Germinal center (tissue), 1 donor: ENCODE measurements at places on chromosomes 12 and 14.
A peak's percentile ranks its signal among the peaks of the same experiment; 100 is the strongest.

DNA sequence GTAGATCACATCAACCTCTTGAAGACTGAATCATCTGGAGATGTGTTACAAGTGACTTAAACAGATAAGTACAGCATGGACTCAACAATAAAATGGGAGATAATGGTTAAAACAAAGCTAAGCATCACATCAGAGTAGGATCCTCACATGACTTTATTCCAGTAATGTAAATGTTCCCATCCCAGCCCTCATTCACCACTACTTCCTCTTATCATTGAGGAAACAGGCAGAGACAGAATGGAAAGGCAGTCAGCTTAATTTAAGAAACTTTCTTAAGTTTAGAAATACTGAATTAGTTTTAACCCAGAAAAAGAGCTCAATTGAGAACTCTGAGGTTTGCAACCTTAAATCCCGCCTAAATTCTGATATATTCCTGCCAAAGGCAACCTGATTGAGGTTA is 1.2 kb upstream of the ALG10 start:
- no peak for DNase-seq

DNA sequence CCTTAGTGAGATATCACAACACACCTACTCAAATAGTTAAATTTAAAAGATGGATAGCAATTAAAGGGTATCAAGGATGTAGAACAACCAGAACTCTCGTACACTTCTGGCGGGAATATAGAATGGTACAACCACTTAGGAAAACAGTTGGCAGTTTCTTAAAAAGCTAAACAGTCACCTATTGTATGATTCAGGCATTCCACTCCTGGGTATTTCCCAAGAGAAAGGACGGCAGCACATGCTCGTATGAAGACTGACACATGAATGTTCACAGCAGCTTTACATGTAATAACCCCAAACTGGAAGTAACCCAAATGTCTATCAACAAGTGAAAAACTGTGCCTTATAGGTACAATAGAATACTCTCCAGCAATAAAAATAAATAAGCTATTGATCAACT is 465.2 kb downstream of the VRK1 start:
- no peak for DNase-seq

DNA sequence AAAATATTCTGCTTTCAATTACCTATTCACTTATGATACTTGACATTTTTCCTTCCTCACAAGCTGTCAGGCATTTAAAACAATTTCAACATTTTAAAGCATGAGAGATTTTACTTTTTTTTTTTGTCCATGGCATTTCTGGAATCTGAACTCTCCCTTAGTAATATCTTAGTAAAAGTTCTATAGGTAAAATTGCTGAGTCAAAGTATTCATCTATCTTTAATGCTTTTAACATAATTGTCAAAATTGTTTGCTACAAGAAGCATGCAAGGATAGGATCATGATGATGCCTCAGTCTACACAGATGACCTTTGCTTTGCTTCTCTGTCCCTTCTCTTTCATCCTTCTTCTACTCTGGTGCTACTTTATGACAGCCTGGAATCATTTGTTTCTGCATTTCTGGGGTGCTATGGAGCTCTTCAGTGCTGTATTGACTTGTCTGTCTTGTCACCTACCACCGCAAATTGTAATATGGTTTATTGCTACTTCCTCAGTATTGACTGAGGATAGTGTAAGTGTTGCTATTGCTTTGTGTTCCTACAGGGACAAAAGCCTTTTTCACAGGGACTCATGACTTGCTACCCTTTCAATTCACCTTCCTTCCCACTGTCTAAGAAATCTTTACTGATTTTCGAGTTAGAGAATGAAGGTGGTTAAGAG is 589.8 kb upstream of the ATP2B1 start:
- DNase-seq, result no peak

- DNase-seq, result no peak
Measured at GRCh38 chr14:101520621-101521472, 40.4 kb upstream of the DIO3 start.

DNA sequence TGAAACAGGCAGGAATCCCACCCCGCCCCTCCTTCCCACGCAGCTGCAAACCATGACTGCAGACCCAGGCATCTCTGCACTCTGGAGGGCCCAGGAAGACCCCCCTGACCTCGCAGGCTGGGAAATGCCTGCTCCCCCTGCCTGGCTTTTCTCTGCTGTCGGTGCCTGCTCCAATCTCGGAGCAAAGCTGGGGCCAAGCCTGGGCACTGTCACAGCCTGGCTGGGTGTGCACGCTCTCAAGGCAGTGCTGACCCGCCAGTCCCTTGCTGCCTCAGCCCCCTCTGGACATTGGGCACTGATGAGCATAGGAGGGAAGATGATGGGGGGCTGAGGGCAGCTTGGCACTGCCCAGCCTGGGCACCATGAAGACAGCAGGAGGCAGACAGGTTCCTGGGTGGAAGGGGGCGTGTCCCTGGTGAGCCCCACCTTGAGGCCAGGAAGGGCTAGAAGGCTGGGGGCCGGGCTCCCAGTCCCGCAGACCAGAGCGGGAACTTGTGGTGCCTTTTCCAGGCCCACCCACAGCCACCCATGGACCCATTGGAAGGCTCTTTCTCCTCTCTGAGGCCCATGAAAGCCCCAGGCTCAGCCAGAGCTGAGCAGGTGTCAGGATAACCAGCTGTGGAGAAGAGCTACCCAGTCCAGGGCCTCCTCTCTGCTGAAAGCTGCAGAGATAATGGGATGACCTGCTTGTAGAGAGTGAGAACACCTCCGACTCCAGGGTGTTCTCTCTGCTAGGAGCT is 10.7 kb upstream of the ZNF605 start:
- no peak for DNase-seq

DNA sequence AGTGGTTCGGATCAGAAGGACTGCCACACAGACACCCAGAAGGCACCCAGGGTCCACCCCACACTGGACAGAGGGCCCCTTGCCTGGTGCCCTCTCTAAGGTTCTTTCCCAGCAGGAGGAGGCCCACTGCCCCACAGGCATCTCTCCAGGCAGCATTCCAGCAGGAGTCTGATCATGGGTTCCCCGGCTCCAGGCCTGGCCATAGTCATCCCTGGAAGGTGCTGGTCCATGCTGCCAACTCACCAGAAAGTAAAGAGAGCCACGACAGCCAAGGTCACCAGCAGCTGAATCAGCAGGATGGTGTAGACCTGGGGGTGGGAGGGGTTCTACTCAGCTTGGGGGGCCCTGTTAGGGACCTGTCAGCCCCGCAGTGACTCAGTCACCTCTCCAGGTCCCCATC is 6.4 kb downstream of the FAIM2 start:
- no peak for DNase-seq

DNA sequence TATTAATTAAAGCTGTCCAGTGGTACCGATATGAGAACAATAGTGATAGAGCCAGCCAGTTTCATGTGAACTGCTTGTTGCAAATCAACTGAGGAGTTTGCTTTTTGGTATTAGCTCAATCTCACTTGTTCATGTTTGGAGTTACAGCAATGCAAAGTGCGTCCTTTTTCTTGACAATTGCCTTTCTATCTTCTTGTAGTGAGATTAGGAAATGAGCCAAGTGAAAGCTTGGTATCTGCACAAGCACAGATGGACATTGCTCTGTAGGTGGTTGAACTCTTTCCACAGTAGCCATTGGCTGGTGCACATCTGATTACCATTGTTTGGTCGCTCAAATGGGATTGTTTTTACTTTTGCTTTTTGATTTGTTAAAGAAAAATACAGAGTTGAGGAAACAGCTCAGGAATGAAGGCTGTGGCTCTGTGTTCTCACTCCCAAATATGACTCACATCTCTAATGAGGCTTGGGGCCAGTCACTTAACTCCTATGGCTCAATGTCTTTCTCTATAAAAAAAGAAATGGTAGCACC is 241.4 kb downstream of the BMP4 start:
- no peak for DNase-seq

DNA sequence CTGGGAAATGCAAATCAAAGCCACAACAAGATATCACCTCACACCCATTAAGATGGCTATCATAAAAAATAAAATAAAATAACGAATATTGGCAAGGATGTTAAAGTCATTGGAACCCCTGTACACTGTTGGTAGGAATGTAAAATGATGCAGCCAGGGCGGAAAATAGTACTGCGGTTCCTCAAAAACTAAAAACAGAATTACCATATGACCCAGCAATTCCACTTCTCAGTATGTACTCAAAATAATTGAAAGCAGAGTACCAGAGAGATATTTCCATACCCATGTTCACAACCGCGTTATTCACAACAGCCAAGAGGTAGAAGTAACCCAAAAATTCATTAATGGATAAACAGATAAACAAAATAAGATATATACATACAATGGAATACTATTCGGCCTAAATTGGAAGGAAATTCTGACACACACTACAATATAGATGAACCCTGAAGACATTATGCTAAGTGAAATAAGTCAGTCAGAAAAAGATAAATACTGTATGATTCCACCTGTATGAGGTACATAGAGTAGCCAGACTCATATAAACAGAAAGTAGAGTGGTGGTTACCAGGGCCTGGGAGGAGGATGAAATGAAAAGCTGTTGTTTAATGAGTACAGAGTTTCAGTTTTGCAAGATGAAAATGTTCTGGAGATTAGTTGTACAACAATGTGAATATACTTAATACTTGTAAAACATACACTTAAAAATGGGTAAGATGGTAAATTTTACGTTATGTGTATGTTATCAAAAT is 84.6 kb downstream of the TXNDC16 start:
- no peak for DNase-seq

GRCh38 chr14:69841656-69842055 is 37.6 kb upstream of the SMOC1 start:
- no peak for DNase-seq

- no peak for DNase-seq
Measured at GRCh38 chr14:89240414-89240813, 176.6 kb downstream of the FOXN3 start.

GRCh38 chr12:119989731-119990381 is 820 bp downstream of the BICDL1 start:
- peak; percentile 71 for DNase-seq

DNA sequence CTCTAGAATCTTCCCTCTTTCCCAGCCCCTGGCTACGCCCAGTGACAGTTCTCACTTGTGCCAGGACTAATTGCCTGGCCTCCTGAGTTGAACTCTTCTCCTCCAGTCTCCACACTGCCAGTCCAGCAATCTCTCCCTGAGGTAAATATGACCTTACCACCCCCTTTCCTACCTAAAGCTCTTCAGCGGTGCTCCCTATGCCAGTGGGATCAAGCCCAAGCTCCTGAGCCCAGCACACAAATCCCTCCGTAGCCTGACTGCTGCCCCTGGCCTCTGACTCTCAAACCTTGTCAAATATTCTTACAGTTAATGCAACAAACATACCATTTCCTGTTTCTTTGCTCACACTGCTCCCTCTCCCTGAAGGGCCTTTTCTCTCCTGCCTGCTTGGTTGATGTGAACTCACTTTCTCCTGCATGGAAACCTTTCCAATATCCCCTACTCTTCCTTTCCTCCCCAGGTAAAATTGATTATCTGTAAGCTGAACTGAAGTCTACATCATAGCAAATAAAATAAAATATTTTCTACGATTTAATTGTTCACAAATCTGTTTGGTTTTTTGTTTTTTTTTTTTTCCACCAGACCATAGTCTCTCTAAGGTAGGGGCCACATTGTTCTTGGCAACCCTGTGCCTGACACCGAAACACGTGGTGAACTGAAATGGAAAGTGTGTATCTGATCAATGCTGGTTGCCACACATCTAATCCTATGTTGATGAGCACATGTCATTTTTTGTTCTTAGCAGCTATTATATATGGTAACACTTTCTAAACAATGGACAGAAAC is 147.5 kb downstream of the SLC38A6 start:
- no peak for DNase-seq

- DNase-seq, result no peak
Measured at GRCh38 chr14:68182492-68182891, 362.9 kb downstream of the RAD51B start.

GRCh38 chr12:82955043-82955442 is 268.3 kb downstream of the TMTC2 start:
- DNase-seq, result no peak

GRCh38 chr12:11568155-11568761 is 81.2 kb upstream of the ETV6 start:
- no peak for DNase-seq

- peak; percentile 67 for DNase-seq
Measured at GRCh38 chr12:54220092-54220557, 31.3 kb upstream of the SMUG1 start.

DNA sequence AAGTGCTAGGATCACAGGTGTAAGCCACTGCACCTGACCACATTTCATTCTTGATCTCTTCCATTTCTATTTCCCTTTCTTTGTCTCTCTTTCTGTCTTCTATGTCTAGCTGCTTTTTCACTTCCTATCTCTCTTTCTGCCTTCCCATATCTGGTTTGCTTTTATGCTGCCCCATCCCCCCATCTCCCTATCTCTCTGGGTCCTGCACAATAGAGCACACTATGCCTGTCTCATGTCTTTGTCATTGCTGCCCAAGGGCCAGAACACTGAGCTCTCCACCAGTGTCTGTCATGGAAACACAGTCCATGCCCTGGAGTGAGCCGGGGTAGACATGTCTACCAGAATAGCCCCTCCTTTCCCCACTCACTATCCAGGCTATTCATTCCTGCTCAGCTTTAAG is 12.3 kb upstream of the RARG start:
- no peak for DNase-seq

DNA sequence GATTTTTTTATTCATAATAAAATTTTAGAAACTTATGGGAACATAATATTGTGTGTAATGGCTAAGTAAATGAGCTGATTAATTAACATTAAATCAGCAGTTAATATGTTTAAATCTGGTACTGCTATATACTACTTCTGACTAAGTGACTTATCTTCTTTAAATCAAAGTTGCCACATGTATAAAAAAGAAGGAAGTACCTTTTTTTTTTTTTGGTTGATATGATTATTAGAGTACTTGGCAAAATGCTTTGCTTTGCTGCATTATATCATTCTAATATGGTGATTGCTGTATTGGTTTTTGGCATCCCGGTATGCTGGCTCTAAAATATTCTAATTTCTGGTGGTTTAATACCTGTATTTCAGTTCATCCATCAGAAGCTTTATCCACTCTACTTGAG is 319.1 kb upstream of the RGS6 start:
- DNase-seq, result no peak

- DNase-seq, result no peak
Measured at GRCh38 chr14:103562179-103562428, 353 bp downstream of the BAG5 start.

DNA sequence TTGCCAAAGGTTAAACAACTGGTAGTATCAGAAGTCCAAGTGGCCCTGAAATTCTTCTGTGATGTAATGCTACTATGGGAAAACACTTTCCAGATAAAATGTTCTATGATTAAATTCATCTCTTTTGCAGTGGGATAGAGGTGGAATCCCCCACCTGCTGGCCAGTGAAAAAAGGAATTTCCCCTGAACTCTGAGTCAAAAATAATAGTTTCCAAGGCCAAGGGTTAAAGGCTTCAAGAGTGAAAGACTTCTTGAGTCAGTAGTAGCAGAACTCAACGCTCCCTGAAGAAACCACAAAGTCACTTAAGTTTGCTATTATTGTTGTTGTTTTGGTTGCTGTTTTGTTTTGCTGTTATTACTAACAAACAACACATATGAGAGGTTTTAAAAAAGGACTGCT is 330.8 kb downstream of the SOX5 start:
- DNase-seq, result no peak

DNA sequence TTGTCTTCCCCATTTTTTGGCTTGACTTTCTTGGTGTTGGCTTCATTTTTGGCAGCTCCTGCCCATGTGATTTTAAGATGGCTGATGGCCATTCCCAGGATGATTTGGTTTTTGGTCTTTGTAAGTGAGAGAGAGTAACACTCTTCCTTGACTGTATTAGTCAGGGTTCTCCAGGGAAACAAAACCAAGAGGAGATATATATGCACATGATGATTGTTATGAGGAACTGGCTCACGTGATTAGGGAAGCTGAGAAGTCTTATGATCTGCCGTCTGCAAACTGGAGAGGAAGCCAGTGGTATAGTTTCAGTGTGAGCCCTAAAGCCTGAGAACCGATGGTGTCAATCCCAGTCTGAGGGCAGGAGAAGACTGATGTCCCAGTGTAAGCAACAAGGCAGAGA is 146.6 kb downstream of the NRXN3 start:
- no peak for DNase-seq
